Thoracic aorta (tissue), 2 donors: ENCODE measurements at places on chromosomes 7 and 10. TPM values are rescaled to one million over a fixed set of nuclear protein-coding genes. Genes with fewer than 3 reads are reported as not detected.

GPR158 gene
- total RNA-seq: not detected

EN2 gene
- total RNA-seq: 0.27 TPM

HOXA4 gene
- total RNA-seq: 3.7 TPM

- no peaks in the 10 kb centered on the region for H3K36me3 ChIP-seq
- H3K27me3 ChIP-seq: no peaks in the 10 kb centered on the region
- no peak overlapping the region for H3K27ac ChIP-seq
- H3K4me3 ChIP-seq: no peak overlapping the region
- DNase-seq: no peak
Observed at GRCh38 chr10:124511205-124512039, 49.8 kb downstream of the LHPP start.

DNA sequence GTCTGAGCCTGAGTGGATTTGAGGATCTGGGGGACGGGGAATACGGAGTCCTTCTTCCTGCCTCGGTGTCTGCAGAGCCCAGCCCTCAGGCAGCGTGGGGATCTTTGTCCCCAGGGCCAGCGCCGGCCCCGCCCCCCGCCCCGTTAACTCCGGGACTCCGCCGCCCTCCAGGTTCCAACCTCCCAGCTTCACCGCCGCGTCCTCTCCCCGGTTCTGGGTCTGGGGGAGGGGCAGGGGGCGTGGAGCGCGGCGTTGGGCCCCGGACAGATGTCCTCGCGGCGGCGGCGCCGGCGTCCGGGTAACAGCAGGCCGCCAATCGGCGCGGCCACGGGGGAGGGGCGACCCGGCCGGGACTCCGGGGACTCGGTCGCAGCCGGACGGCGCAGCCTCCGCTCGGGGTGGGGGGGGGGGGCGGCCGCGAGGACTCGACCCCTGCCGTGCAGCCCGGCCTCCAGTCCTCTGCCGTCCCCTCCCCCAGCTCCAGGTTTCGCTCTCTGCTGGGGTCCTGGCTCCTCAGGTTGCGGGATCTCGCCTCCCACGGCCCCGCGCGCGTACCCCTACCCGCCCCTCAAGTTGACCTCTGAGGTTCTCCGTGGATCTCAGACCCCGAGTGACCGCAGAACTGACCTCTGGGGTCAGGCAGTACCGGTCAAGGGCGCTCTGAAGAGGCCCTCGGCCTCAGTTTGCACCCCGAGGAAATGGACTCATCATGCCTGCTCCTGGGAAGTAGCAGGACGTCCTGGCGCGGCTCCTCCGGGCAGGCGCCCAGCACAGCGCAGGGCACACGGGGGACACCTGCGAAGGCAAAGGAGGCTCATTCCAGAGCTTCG is 2.3 kb upstream of the ELFN1 start:
- peak overlapping the region; percentile 66 for H3K4me3 ChIP-seq
- H3K27me3 ChIP-seq: peaks cover 32% of the 10 kb centered on the region
- H3K27ac ChIP-seq: no peak overlapping the region
- no peaks in the 10 kb centered on the region for H3K36me3 ChIP-seq
- peaks cover 32% of the 10 kb centered on the region for H3K4me1 ChIP-seq
- DNase-seq: no peak

DNA sequence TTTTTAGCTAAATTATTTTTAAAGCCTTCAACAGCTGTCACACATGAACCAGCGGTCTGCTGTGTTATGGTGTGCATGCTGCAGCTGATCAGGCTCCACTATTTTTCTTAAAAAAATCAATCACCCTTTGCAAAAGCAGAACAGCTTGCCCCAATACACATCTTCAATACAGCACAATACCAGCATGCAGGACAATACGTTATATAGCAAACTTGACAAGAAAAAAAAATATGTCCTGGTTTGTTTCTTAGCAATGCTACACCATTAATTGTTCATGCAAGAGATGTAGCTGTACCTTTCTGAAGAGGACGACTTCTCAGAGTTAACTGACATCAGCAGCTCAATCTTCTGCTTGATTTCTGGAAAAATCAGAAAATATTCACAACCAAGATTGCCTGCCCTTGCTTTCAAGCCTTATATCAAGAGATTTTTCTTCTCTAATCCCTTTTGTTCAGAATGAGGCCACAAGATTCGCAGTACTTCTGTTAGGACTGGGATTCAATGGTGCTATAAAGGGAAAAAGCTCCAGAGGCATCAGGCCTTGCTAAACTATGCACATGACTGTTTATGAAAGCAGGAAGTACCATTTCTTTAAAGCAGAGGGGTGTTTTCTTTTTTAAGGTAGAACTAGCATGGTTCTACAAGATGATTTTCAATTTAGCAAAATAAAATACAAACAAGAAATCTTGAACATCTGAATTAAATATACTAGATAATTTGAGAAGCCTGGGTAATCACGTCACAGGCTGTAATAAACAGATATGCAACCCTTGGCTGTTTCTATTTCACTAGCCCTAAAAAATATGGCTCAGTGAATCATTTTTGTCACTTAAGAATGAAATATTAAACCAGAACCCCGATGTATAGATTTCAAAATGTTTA is 120.0 kb downstream of the SRPK2 start:
- peak overlapping the region; percentile 41 for H3K27ac ChIP-seq
- no peak for DNase-seq
- H3K27me3 ChIP-seq: no peaks in the 10 kb centered on the region
- H3K4me3 ChIP-seq: peak overlapping the region; percentile 72
- no peaks in the 10 kb centered on the region for H3K36me3 ChIP-seq

GRCh38 chr7:19919261-19920095 is 146.1 kb upstream of the TMEM196 start:
- no peaks in the 10 kb centered on the region for H3K27me3 ChIP-seq
- no peak overlapping the region for H3K4me3 ChIP-seq
- peaks cover 15% of the 10 kb centered on the region for H3K4me1 ChIP-seq
- H3K27ac ChIP-seq: no peak overlapping the region
- no peaks in the 10 kb centered on the region for H3K36me3 ChIP-seq

OR2A42 gene
- not detected for total RNA-seq

- H3K4me1 ChIP-seq: no peaks in the 10 kb centered on the region
- H3K27me3 ChIP-seq: no peaks in the 10 kb centered on the region
- H3K4me3 ChIP-seq: no peak overlapping the region
- no peak overlapping the region for H3K27ac ChIP-seq
- DNase-seq: no peak
- H3K36me3 ChIP-seq: no peaks in the 10 kb centered on the region
Observed at GRCh38 chr7:26267601-26268166, 24.0 kb upstream of the SNX10 start.

- no peak overlapping the region for H3K27ac ChIP-seq
- H3K4me3 ChIP-seq: no peak overlapping the region
- H3K27me3 ChIP-seq: no peaks in the 10 kb centered on the region
- DNase-seq: no peak
- peaks cover 2% of the 10 kb centered on the region for H3K4me1 ChIP-seq
Observed at GRCh38 chr10:16812676-16813075, 4.5 kb downstream of the RSU1 start.

GRCh38 chr7:95950698-95951097 is 178.3 kb downstream of the DYNC1I1 start:
- H3K4me3 ChIP-seq: no peak overlapping the region
- no peak overlapping the region for H3K27ac ChIP-seq
- DNase-seq: no peak
- no peaks in the 10 kb centered on the region for H3K4me1 ChIP-seq

EBLN1 gene
- total RNA-seq: not detected

GRCh38 chr7:77710067-77710466 is 13.8 kb downstream of the RSBN1L start:
- H3K36me3 ChIP-seq: peaks cover 2% of the 10 kb centered on the region
- DNase-seq: no peak
- peaks cover 32% of the 10 kb centered on the region for H3K4me1 ChIP-seq

ZNF365 gene
- 6.4 TPM for total RNA-seq

DNA sequence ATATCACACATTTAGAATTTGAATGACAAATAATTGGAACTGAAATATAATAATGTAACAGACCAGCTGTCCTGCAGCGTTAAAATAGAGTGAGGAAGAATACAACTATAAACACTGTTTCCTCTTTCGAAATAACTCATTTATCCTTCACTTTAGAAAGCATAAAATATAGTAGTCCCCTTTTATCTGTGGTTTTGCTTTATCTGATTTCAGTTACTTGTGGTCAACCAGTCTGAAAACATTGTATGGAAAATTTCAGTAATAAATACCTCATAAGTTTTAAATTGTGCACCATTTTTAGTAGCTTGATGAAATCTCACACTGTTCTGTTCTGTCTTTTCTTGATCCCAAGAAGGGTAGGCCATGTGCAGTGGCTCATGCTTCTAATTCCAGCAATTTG is 31.7 kb downstream of the POLR1F start:
- H3K27me3 ChIP-seq: no peaks in the 10 kb centered on the region
- no peak overlapping the region for H3K27ac ChIP-seq
- no peaks in the 10 kb centered on the region for H3K36me3 ChIP-seq
- DNase-seq: no peak
- no peak overlapping the region for H3K4me3 ChIP-seq
- H3K4me1 ChIP-seq: no peaks in the 10 kb centered on the region

DNA sequence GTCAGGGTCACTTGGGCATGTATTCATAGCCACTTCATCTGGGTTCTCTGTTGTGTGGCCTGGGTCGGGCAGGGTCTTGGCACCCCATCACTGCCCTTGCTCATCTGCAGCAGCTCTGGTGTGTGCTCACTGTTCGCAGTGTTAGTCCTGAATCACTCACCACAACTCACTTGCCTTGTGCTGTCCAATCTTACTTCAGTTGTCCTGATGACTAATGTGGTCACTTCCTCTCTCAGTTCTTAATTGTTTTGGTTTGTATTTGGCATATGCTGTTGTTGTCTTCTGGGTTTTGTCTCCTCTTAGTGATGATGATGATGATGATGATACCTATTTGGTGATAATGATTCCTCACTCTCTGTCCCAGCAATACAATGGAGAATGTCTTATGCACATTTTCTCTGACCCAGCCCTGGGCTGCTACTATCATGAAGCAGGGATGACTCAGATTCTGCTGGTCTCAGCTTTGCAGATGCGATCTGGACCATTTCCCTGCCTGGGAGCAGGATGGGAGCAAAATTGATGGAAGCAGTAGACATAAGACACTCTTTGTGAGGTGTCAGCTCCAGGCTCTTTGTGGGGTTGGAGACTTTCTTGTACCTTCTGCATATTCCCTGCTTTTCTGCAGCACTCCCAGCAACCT is 17.0 kb downstream of the ADRA2A start:
- H3K4me3 ChIP-seq: no peak overlapping the region
- DNase-seq: no peak
- H3K4me1 ChIP-seq: no peaks in the 10 kb centered on the region
- H3K36me3 ChIP-seq: no peaks in the 10 kb centered on the region
- no peaks in the 10 kb centered on the region for H3K27me3 ChIP-seq
- no peak overlapping the region for H3K27ac ChIP-seq

- no peaks in the 10 kb centered on the region for H3K36me3 ChIP-seq
- H3K4me3 ChIP-seq: no peak overlapping the region
- no peaks in the 10 kb centered on the region for H3K27me3 ChIP-seq
- no peak overlapping the region for H3K27ac ChIP-seq
Observed at GRCh38 chr7:44463169-44463808, 27.2 kb downstream of the NUDCD3 start.

DNA sequence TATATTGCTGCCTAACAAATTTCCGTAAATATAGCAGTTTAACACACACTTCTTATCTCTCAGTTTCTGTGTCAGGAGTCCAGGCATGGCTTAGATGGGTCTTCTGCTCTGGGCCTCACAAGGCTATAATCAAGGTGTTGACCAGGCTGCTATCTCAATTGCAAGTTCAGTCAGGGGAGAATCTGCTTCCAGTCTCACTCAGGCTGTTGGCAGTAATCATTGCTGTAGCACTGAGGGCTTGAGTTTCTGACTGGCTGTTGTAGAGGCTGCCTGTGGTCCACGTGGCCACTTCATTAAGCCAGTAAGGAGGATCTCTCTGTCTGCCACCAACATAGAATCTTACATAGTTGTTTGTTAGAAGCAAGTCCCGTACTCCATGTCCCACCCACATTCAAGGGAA is 138.4 kb downstream of the ST7 start:
- no peak overlapping the region for H3K27ac ChIP-seq
- no peaks in the 10 kb centered on the region for H3K36me3 ChIP-seq

PPP1R17 gene
- not detected for total RNA-seq

DNA sequence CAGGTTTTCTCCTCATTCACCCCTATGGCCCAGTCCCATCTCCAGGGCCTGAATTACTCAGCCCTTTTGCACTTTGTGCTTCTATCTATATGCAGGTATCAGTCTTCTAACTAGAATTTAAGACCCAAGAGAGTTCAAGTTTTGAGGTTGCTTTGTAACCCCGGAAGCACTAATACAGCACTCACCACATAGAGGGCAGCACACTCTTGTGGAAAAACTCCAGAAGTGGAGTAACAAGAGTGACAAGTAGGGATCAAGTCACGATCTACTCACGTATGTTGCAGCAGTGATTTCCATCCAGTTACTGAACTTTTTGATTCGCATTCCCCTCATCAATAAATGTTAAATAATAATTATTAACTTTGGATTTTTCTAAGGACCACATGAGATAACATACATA is 151.0 kb downstream of the CHCHD3 start:
- DNase-seq: no peak
- no peak overlapping the region for H3K27ac ChIP-seq
- no peaks in the 10 kb centered on the region for H3K4me1 ChIP-seq

FFAR4 gene
- total RNA-seq: 1.3 TPM

GRCh38 chr7:135167365-135167917 is 3.1 kb downstream of the CYREN start:
- no peak for DNase-seq
- peaks cover 22% of the 10 kb centered on the region for H3K4me1 ChIP-seq
- H3K27me3 ChIP-seq: no peaks in the 10 kb centered on the region
- H3K36me3 ChIP-seq: peaks cover 21% of the 10 kb centered on the region
- H3K27ac ChIP-seq: peak overlapping the region; percentile 47
- H3K4me3 ChIP-seq: no peak overlapping the region

GPR37 gene
- total RNA-seq: 2.8 TPM

- H3K4me1 ChIP-seq: no peaks in the 10 kb centered on the region
- no peaks in the 10 kb centered on the region for H3K27me3 ChIP-seq
- no peak overlapping the region for H3K27ac ChIP-seq
- H3K36me3 ChIP-seq: no peaks in the 10 kb centered on the region
- no peak overlapping the region for H3K4me3 ChIP-seq
Observed at GRCh38 chr10:47035819-47036337, 124.7 kb downstream of the PTPN20 start.

GRCh38 chr7:9891056-9891455 is 1082.6 kb upstream of the PHF14 start:
- H3K4me1 ChIP-seq: no peaks in the 10 kb centered on the region
- no peak overlapping the region for H3K27ac ChIP-seq
- DNase-seq: no peak
- no peak overlapping the region for H3K4me3 ChIP-seq
- no peaks in the 10 kb centered on the region for H3K36me3 ChIP-seq

GRCh38 chr7:46781901-46782439 is 799.9 kb downstream of the TNS3 start:
- H3K4me1 ChIP-seq: no peaks in the 10 kb centered on the region
- no peak overlapping the region for H3K27ac ChIP-seq
- no peaks in the 10 kb centered on the region for H3K27me3 ChIP-seq
- H3K4me3 ChIP-seq: no peak overlapping the region
- no peak for DNase-seq
- H3K36me3 ChIP-seq: no peaks in the 10 kb centered on the region

TCERG1L gene
- not detected for total RNA-seq

- H3K36me3 ChIP-seq: no peaks in the 10 kb centered on the region
- H3K4me1 ChIP-seq: no peaks in the 10 kb centered on the region
- no peak overlapping the region for H3K4me3 ChIP-seq
- no peak for DNase-seq
- no peak overlapping the region for H3K27ac ChIP-seq
- H3K27me3 ChIP-seq: no peaks in the 10 kb centered on the region
Observed at GRCh38 chr7:29748286-29749099, 57.8 kb upstream of the WIPF3 start.

SPDYE5 gene
- not detected for total RNA-seq
